SJSA1 (cell line): ENCODE measurements at places on chromosomes 5 and 9. TPM values are rescaled to one million over a fixed set of nuclear protein-coding genes. Genes with fewer than 3 reads are reported as not detected.

GRCh38 chr5:94267350-94267899 is 351.0 kb downstream of the KIAA0825 start:
- H3K36me3 ChIP-seq, result no peaks in the 10 kb centered on the region
- no peak for DNase-seq
- no peak overlapping the region for H3K27ac ChIP-seq
- H3K4me1 ChIP-seq, result no peaks in the 10 kb centered on the region
- H3K27me3 ChIP-seq, result no peaks in the 10 kb centered on the region
- H3K4me3 ChIP-seq, result no peak overlapping the region

DNA sequence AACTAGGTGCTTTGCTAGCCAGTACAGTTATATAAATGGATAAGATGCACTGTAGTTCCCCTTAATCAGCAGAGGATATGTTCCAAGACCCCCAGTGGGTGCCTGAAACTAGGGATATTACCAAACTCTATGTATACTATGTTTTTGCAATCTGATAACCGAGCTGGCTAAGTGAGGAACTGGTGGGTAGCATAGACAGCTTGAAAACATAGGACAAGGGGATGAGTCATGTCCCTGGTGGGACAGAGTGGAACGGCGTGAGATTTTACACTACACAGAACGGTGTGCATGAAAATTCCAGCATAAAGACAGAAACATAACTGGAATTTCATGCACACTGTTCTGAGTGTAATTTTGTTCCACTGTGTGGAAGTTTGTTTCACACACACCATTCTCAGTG is 86.9 kb downstream of the BASP1 start:
- H3K27me3 ChIP-seq, result no peaks in the 10 kb centered on the region
- peak; percentile 52 for DNase-seq
- H3K27ac ChIP-seq, result peak overlapping the region; percentile 75
- no peak overlapping the region for H3K4me3 ChIP-seq
- no peaks in the 10 kb centered on the region for H3K36me3 ChIP-seq

GRCh38 chr9:110334183-110334582 is 3.5 kb downstream of the TXNDC8 start:
- no peaks in the 10 kb centered on the region for H3K36me3 ChIP-seq
- no peak overlapping the region for H3K4me3 ChIP-seq
- no peak for DNase-seq
- H3K27ac ChIP-seq, result no peak overlapping the region
- no peaks in the 10 kb centered on the region for H3K27me3 ChIP-seq
- H3K4me1 ChIP-seq, result no peaks in the 10 kb centered on the region

MAPKAP1 gene
- total RNA-seq, result 76.2 and 88.5 TPM in 2 replicates

ACER2 gene
- 0.75 and 0.82 TPM in 2 replicates for total RNA-seq

PCA3 gene
- total RNA-seq, result not detected in 2 replicates

C5orf52 gene
- not detected in 2 replicates for total RNA-seq
